ENCODE measurements at places on chromosomes 2 and 18.
A peak's percentile ranks its signal among the peaks of the same experiment; 100 is the strongest.

GRCh38 chr2:53708988-53709387 is 58.6 kb upstream of the CHAC2 start:
- DNase-seq, result no peak

DNA sequence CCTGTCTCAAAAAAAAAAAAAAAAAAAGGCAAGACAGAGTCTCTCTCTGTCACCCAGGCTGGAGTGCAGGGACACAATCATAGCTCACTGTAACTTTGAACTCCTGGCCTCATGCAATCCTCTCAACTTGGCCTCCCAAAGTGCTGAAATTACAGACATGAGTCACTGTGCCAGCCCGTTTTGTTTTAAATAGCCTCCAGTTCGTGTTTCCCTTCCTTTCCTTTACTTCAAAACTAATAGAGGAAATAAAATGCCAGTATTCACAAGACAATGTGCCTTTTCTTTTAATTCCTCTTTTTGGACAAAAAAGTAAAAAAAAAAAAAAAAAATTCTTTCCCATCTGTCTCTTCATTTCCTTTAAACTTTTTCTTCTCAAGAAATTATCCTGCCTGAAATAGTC is 54.5 kb upstream of the ACMSD start:
- DNase-seq, result no peak

DNA sequence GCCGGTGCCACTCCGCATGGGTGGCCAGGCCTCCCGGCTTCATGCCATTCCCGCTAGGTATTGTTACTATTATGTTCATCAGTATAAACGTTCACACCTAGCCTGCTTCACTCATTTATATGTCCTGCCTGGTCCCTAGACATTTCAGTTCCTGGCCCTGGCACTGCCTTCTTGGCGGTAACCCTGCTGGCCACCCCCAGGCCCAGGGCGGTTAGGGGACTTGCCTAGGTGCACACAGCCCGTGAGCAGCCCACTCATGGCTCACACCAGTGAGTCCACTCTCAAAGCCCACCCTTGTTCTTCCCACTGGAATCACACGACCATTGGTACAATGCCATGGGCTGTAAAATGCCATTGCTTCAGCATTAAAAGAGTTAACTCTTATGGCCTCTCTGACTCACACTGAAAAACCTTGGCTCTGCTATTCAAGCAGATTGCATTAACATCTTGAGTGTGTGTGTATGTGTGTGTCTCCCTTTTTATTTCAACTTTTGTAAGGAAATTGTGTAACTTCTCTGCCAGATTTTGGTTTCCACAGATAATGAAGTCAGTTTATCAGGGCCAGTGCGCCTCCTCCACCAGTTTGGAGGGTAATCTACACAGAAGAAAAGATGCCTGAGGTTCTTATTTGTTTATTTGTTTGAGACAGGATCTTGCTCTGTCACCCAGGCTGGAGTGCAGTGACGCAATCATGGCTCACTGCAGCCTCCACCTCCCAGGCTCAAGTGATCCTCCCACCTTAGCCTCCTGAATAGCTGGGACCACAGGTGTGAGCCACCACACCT is 74.2 kb downstream of the RAB31 start:
- DNase-seq, result no peak

GRCh38 chr18:28039691-28040090 is 137.2 kb downstream of the CDH2 start:
- DNase-seq, result no peak

GRCh38 chr2:176126929-176127773 is 2.4 kb upstream of the HOXD8 start:
- DNase-seq, result peak; percentile 75

GRCh38 chr18:74531043-74531442 is 3.3 kb upstream of the CNDP1 start:
- DNase-seq, result no peak

- DNase-seq, result no peak
Measured at GRCh38 chr2:26529406-26530239, 51.7 kb upstream of the OTOF start.

DNA sequence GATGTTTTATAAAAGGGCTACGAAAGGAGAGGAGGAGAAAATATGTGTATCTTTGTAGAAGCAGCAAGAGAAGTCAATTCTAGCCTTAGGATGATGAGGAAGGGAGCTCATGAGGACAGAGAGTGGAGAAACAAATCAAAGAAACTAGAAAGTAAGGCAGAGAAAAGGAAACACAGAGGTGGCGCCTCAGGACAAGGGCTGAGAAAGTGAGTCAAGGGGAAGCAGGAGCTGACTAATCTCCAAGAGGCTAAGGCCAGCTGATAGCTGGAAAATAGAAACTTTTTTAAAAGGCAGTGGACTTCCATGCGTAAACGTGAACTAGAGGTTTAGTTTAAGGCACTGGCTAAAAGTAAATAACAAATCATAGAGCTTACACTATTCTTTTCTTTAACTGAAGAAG is 173.3 kb downstream of the ANKRD44 start:
- no peak for DNase-seq

DNA sequence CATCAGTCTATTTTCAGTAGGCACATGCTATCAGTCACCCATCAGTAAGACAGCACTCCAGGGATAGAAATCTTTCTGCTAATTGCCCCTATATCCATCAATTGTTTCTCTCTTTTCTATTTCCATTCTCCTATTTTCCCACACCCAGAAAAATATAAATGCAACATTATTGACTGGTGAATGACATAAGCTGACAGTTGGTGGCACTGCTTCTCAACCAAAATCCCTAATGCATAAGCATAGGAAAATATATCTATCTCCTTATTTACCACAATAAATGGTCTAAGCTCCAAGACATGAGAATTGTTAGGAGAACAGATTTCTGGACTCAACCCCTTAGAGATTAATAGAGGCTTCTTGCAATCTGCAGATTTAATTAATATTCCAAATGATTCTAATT is 64.0 kb upstream of the REG3A start:
- DNase-seq, result no peak

DNA sequence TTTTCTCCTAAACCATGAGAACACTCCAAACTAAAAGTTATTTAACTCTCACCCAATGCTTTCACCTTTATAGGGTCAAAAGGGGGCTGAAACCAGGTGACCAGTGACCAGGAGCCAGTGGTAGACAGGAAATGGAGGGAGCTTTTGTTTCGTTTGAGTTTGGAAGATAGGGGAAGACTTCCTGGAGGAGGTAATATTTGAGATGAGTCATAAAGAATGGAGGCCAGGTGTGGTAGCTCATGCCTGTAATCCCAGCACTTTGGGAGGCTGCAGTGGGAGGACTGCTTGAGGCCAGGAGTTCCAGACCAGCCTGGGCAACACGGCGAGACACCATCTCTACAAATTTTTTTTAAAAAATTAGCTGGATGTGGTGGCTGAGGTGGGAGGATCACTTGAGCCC is 8.5 kb downstream of the FAM161A start:
- DNase-seq, result no peak

DNA sequence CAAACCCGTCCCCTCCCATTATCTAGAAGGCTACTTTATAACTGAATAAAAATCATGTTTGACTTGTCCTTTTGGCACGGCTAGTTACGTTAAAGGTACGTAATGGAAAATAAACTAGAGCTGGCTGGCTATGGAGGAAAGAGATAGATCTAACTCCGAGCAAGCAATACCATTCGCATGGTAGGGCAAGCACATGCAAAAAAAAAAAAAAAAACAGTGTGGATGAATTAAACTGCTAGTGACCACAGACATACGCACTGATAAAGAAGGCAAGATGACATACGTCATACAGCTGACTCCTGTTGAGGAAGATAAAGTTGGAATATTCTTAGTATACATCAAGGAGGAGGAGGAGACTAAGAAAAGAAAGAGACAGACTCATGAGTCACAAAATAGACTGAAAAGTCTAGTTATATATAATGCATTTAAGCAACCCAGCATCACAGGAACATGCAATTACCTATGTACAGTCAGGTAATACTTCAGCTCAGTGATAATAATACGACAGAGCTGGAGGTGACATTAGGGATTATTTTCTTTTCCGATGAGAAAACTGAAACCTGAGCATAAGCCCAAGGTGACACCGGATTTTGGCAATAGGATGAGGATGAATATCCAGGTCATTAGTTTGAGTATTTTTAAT is 37.9 kb upstream of the NARS1 start:
- no peak for DNase-seq

GRCh38 chr2:150878356-150878755 is 383.3 kb downstream of the RBM43 start:
- no peak for DNase-seq

DNA sequence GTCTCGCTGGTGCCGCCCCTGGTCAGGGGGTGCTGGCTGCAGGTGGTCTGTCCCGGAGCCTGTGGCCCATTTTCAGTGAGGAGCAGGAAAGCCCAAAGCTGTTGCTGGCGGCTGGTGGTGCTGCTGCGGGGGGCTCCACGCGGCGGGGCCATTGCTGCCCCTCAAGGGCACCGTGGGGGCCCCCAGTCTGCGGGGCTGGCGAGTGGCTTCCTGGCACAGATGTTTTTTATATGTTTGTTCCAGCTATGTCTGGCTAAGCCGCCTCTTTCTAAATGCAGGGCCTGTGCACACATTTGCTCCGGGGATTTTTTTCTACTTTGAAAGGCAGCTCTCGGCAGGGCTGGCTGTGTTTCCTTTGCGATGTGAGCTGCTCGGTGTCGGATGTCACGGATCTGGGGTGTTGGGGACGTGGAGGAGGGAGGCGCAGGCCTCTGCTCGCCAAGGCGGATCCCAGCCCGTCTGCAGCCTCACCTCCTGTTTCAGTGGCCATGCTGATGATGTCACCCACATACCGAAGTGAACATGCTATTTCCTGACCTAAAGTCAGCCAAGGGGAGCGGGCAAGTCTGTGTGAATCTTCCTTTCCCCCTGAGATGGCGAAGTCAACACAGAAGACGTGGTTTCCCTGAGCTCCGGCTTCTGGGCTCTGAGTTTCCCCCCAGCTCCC is 112.0 kb upstream of the CTDP1 start:
- DNase-seq, result no peak

GRCh38 chr2:112032224-112032586 is 22.9 kb upstream of the TMEM87B start:
- no peak for DNase-seq

DNA sequence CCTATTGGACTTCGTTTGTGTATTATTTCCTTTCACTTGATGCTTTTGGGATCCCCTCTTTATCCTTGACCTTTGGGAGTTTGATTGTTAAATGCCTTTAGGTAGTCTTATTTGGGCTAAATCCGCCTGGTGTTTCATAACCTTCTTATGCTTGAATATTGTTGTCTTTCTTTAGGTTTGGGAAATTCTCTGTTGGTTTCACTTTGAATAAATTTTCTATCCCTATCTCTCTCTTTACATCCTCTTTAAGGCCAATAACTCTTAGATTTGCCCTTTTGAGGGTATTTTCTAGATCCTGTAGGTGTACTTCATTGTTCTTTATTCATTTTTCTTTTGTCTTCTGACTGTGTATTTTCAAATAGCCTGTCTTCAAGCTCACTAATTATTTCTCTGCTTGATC is 354.7 kb downstream of the PARD3B start:
- no peak for DNase-seq

- DNase-seq, result no peak
Measured at GRCh38 chr2:106921451-106921850, 35.5 kb upstream of the ST6GAL2 start.

- no peak for DNase-seq
Measured at GRCh38 chr2:4973973-4974372, 718.2 kb upstream of the SOX11 start.

GRCh38 chr2:168662651-168663208 is 139.7 kb upstream of the NOSTRIN start:
- no peak for DNase-seq

GRCh38 chr2:46029332-46029811 is 267.8 kb upstream of the EPAS1 start:
- no peak for DNase-seq

DNA sequence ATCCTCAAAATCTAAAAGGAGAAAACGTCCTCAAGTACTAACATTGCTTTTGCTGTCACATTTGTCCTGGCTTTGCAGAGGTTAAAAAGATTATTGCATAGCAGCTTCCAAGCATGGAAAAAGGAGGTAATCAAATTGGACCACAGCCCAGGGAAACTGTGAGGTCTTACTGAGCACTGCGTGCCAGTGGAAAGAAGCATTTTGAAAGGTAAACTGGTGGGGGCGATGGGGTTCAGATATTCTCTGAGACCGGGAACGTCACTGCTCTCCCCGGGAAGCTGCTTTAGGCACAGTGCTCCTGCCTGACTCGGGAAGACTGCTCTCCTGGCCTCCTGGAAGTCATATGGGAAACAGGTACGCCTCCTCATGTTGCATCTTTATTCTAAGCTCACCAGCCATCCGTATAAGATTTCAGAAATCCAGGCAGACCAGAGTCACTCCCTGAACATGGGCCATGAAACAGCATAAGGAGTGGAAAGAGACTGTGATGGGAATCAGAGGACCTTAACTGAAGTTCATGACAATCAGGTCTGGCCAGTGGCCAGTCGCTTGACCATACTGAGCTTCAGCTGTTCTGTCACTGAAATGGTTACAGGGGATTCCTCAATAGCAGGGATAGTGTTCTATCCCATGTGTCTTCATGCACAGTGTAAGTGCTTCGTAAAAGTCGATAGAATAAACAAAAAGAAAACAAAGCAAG is 284.1 kb downstream of the TRIB2 start:
- DNase-seq, result no peak

All from T-helper 9 cell (primary cell).